Stimulated activated CD4-positive, alpha-beta T cell treated with anti-CD3 and anti-CD28 coated beads, Interleukin-15, amount 100 ng/mL, for 1 hour (primary cell): ENCODE measurements at places on chromosomes 13 and 19.

DNA sequence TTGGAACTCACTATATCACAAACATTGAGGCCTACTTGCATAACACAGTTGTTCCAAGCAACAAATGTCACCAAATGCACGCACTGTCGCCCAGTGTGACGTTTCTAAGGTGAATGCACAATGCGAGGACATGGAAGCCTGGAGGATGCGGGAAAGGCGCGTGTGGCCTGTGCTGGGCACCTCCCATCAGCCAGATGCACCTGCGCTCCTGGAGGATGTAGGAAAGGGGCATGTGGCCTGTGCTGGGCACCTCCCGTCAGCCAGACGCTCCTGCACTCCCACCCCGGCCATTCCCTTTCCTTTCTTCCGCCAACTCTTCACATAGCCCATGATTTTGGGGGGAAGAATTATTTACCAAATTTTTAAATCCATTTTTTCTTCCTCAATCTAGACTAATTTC lies 202.4 kb upstream of the SOX1 start:
- no peak for DNase-seq

- DNase-seq: no peak
These were observed 81.7 kb downstream of the KLF12 start for GRCh38 chr13:74052402-74052928.

DNA sequence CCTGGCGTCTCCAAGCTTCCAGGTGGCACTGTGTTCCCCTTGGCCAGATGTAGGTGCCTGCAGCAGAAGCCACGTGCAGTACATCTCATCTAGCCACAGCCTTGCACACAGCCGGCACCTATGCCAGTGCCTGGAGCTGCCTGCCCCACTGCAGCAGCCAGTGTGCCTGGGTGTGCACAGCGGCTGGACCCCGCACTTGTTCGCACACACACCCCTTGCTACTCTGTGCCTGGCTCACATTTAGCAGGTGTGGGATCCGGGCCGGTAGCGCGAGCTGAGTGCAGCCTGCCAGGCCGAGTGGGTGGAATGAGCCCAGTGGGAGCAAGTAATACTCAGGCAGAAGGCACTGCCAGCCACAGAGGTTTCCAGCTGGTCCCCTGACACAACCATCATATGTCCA lies 26.9 kb upstream of the RBM26 start:
- DNase-seq: no peak

GRCh38 chr13:69641773-69642172 lies 465.9 kb upstream of the ATXN8OS start:
- DNase-seq: no peak

DNA sequence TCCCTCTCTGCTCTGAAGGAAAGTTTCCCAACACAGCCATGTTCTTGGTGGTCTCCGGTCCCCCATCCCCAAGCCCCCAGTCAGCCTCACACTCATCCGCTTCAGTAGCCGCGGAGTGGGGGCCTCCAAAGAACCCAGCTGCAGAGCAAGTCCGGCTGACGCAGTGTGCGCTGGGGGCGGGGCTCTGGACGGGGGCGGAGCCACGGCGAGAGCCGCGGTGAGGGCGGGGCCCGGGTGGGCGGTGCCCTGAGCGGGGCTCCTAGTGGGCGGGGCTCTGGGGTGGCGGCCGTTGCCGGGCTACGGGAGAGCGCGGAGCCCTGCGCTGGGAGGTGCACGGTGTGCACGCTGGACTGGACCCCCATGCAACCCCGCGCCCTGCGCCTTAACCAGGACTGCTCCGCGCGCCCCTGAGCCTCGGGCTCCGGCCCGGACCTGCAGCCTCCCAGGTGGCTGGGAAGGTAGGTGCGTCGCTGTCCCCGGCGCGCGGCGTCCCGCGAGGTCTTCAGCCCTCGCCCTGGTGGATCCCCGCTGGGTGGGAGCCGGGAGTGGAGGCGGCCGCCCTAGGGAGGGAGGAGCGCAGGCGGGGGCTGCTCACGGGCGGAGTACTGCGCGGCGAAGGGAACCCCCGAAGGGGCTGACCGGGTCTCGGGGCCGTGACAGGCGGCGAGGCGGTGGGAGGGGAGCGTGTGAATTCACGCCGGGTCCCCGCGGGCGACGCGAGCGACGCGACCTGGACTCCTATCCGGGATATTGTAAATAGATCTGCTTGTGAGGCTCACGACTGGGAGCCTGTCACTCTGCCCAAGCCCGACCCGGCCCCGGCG lies 9.1 kb downstream of the TNFRSF19 start:
- peak; percentile 82 for DNase-seq

DNA sequence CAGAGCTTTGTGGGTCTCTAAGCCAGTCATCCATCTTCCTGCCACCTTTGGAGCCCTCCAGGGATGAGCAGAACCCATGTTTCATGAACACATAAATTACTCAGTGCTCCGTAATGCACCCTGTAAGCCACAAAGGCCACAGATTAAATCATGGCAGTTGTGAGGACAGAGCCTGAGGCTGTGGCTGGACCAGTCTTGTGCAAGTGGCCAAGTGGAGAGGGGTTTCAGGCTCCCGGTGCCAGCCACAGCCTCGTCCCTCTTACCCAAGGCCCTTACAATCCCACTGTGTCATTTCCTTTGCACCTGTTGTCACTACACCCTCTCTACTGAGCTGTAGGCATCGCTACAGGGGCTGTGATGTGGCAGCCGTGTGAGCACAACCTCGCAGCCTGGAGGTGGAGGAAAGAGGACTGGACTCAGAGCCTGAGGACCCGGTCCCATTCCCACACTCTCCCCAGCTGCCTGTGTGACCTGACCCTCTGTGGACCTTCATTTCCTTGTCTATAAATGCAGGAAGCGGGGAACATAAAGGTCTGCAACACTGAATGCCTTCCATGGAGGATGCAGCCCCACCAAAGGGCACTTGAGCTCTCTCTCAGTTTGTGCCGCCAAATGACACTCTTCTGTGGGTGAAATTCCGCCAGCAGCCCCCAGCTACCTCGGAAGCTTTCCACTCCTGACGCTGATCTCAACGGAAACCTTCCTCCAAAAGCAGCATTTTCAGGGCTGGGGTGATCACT lies 792.0 kb downstream of the UQCRFS1 start:
- DNase-seq: no peak

DNA sequence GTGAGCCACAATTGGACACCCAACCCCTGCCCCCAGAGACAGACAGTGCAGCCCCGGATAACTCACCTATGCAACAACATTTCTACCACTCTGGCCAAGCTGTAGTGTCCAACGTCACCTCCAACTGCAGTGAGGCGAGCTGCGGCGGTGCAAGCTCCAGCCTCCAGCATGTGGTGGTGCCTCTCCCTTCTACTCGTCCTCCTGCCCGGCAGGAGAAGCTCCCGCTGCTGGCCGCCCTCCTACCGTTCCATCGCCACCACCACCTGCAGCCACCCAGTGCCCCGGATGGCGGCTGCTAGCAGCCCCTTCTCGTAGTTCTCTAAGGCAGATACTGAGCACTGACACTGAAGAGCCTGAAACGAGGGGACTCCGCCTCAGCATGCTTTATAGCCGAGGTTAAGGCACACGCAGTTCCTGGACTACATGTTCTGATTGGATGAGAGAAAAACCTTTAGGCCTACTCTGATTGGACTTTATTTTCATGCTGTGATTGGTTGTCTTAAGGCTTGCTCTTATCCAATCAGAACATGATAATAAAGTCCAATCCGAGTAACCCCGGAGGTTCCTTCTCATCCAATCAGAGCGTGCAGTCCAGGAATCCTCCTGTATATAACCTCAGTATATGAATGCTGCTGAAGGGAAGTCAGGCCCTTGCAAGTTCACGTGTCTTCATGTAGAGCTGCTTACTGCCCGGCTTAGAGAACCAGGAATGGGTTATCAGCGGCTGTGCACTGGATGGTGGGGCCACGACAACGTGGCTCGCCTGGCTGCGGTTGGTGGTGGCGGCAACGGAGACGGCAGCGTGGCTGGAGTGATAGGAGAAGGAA lies 63.5 kb downstream of the TUBA3C start:
- DNase-seq: no peak

DNA sequence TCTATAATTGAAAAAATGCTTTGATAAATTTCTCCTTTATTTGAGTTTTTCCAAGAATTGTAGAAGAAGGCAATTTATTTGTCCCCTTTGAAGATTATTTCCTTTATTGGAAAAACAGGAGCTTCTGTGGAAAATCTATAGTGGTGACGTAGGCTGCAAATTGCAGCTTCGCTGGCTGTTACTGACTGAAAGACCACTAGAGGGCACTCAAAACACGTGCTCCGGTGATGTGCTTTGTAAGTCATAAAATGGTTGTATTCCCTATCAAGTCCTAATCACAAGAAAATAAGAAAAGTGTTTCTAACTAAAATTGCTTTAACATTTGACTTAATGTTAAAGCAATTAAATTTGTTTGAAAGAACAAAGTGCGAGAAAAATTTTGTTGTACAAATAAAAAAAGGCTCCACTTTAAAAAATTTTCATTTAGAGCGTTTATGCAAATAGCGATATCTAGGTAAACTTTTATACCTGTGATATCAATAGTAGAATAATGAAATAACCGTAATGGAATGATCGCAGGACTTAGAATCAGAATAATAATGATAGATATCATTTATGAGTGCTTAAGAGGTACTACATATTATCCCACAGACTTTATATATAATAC lies 638.2 kb upstream of the SPRY2 start:
- DNase-seq: no peak

DNA sequence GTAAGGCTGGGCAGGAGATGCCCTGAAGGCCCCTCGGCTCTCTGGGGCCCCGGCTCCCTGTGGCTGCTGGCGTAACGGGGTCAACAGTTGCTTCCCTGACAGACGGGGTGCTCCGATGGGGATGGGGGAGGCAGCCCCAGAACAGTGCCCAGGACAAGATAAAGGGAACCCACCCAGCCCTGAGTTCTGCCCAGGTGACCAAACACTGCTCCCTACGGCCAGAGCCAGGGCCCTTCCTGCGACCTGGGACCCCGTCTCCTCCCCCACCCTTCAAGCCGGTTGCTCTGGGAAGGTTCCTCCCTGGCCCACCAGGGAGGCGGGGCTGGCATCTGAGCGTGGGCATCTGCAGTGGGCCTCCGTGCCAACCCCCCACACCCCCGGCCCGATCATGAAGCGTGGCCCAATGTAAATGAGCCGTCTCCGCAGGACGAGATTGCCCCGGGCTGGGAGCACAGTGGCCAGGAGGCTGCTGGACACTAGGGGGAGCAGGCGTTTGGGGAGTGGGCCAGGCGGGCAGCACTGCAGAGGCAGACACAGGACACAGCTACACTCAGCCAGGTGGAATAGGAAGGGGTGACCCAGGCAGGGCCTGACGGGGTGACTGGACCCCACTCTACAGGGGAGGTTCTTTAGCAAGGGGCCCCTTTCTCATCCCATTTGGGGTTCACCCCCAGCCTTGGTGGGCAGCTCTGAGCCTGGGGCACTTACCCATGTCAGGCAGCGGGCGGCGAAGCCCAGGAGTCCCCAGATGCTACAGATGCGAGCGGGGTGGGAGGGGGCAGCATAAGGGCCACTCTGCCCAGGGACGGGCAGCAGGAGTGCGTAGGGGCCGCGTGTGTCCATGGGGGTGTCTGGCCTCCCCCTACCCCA lies 1.2 kb upstream of the NKPD1 start:
- DNase-seq: no peak

- DNase-seq: no peak
These were observed 2.2 kb downstream of the TJP3 start for GRCh38 chr19:3710265-3710812.

DNA sequence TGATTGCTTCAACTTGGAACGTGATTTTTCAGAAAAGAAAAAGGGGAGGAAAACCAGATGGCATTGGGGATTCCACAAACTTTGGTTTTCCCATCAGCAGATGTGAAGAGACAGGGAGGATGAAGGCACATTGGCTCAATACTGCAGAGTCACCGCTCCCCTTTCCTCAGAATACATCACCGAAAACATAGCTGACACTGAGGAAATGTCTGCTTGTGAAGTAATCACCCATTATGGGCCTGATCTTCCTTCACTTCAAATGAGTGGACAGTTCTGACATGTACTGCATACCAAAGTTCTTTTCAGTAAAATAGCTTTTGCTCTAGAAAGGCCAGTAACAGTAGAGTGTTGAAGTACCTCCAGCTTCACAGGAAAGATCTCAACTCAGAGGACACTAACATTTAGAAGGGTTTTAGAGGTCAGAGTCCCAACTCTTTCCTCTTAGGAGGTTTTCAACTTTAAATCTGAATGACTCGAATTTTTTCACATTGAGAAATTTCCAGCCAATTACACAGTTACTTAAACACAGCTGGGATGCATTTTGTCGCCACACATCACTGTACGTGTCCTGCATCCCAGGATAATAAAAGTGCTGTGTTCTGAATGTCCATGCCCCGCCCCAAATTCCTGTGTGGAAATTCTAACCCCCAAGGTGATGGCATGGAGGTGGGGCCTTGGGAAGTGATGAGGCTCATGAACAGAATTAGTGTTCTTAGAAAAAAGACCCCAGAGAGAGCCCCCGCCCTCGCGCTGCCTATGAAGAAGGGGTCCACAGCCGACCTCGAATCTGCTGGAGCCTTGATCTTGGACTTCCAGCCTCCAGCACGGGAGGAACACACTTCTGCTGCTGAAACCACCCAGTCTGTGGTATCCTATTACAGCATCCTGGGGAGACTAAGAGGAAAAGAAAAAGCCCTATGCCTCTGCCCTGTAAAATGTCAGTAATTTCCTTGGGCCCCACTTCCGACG lies 77.7 kb downstream of the COL4A1 start:
- no peak for DNase-seq

GRCh38 chr19:35641515-35642151 lies at the start of gene ETV2:
TSS of gene ETV2 (plus strand) at chr19:35641745. CDS start at chr19:35642461, 716 bp downstream.
- no peak for DNase-seq

- no peak for DNase-seq
These were observed 2.6 kb upstream of the CYP4F2 start for GRCh38 chr19:15900504-15900903.

DNA sequence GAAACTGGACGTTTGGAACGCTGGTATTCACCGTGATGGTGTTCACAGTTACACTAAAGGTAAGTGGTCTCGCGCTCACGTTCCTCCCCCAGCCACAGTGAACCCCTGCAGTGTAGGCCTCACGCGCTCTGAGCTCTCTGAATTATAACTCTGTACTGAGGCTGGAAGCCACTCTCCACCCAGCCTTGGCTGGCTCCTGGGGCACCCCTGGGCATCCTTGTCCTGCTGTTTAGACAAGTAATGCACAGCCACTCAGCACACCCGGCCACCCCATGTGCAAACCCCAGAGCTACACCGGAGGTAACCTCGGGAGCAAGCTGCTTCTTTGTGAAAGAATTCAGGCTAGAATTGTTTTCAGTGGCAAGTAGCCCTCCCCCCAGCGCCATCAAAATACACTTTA lies 97.3 kb upstream of the MCF2L start:
- no peak for DNase-seq

- DNase-seq: no peak
These were observed 12.6 kb downstream of the CACNA1A start for GRCh38 chr19:13493516-13494310.

DNA sequence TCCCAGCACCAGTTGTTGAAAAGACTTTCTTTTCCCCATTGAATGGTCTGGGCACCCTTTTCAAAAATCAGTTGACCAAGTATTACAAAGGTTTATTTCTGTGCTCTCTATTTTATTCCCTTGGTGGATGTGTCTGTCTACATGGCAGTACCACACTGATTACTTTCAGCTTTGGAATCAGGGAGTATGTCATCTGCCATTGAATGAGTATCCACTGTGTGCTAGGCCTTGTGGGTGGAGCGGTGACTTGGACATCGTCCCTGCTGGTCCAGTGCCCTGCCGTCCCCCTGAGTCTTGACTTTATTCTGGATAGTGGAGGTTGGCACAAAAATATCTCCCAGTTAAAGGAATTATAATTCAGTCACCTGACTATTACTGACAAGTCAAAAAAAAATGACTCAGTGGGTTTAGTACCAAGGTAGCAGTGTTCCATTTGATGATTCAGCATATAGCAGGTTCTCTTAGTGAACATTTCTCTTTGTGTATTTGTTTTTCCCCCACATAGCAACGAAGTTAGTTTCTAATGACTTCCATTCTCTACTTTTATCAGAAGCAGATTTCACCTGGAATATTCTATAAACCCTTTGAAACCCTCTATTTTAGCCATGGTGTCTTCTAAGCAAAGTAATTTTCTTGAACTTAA lies 3.9 kb downstream of the UPF3A start:
- no peak for DNase-seq
